ENCODE measurements at places on chromosomes 16 and 17.

- no peak for DNase-seq
These were observed 3.9 kb downstream of the PDK2 start for GRCh38 chr17:50099003-50099402.

GRCh38 chr17:67717624-67718324, at the start of gene NOL11:
NOL11 (plus strand) TSS chr17:67717936; CDS start chr17:67717948, 12 bp downstream.
- DNase-seq = peak; percentile 100

GRCh38 chr16:52546291-52547003, 496 bp downstream of the TOX3 start:
- DNase-seq = no peak

DNA sequence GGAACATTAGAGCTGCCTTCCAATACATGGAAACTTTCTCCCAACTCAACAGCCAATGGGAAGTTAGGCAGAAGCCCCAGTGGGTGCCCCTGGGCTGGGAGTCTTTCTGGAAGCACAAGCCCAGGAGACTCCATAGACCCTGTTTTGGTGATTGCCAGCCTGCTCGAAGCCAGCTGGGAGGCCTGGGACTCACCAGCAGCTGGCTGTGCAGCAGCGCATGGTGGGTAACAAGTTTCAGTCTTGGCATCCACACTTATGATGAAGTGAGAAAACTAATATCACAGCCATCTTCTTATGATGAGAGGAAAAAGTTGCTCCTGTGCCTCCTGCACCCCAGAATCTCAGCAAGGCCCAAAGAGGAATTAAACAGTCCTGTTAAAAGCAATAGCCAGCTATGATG, 522.5 kb upstream of the CDH5 start:
- no peak for DNase-seq

DNA sequence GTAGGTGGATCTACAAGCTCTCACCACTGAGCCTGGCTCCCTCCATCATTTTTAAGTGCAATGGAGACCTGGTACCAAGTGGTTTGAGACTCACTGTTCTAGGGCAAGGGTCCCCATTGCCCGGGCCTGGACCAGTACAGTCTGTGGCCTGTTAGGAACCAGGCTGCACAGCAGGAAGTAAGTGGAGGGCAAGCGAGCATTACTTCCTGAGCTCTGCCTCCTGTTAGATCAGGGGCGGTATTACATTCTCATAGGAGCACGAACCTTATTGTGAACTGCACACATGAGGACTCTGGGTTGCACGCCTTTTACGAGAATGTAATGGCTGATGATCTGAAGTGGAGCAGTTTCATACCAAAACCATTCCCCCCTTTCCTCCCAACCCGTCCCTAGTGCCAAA, 6.8 kb upstream of the ZNF594 start:
- DNase-seq = no peak

DNA sequence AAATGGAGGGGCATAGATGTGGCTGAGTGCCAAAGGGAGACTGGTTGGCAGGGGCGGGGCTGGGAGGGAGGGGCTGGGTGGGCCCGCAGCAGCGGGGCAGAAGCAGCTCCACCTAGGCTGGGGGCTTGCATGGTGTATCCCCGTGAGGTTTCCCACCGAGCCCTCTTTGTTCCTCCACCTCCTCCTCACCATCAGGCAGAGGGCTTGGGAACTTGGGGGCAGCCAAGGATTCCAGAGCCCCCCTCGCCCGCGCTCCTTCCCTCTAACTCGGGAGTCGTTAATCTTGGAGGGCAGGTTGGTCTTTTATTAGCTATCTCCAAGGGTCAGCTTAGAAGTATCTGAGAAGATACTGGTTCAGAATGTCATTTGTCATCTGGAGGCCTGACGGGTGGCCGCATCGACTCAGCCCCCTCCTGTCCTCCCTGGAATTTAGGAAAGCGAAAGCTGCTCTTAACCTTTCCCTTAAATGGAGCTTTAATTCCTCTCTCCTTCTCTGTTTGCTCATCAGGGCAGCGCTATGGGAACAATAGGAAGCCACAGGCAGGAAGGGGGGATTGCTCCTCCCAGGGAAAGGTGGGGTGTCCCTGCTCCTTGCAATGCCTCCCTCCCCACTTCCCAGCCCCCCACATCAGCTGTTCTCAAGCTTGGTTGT, 274.3 kb upstream of the XYLT1 start:
- no peak for DNase-seq

DNA sequence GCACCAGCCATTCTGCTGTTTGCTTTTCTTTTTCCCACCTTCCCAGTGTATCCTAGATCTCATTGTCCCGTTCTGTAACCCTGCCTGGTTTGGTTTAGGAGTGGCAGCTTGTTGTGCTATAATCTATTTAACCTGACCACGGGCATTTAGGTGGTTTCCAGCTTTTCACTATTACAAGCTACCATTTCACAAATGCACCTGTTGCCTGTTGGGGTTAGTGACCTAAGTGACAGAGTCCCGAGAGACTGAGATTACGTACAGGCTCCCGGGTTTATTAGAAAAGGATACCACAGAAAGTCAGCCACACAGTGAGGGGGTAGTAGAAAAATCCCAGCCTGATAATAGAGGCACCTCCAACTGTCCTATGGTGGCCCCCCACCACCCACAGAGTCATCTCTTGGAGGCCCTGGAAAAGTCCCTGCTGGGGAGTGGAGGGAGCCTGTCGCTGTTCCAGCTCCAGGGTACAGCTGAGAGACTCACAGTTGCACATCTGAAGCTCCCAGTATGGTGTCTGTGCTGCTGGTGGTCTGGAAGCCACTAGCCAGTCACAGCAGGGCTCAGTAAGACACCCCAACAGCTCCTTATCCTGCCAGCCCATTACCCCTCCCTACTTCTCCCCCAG, 21.2 kb downstream of the CLEC16A start:
- DNase-seq = no peak

DNA sequence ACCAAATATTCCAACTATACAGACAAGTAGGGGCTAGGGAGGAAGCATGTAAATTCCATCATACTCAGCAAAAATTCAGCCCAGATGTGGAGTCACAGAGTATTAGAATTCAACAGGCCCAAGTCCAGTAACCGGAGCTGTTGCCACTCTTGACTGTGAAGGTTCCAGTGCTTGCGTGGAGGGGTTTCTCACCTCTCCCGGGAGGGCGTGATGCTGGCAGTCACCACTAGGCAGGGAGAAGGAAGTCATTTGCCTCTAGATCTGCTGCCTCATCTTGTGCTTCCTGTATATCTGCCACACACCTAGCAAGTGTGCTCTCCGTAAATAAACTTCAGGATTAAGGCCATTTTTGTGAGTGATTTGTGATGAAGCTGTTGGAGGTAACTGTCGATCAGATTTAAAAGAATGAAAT, 1.0 kb upstream of the CKLF start:
- no peak for DNase-seq

DNA sequence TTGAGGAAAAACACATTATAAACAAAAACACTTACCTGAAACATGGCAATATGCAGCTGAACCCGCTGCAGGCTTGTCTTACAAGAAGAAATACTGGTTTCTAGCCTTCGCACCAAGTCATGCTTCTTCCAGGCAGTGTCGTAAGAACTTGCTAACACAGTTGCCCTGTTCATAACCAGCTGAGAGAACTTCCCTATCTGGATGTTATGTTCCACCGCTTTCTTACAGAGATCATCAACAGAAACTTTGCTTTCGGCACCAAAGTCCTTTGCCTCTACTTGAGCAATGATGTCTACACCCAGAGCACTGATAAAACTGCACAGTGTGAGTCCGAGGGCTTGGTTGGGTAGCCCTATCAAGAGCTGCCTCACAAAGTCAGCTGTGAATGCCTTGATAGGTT, 27.9 kb upstream of the ARL6IP1 start:
- DNase-seq = no peak

- DNase-seq = no peak
These were observed 3.0 kb downstream of the PECAM1 start for GRCh38 chr17:64387545-64388171.

GRCh38 chr17:77471984-77472461, 331.3 kb downstream of the SEC14L1 start:
- no peak for DNase-seq

DNA sequence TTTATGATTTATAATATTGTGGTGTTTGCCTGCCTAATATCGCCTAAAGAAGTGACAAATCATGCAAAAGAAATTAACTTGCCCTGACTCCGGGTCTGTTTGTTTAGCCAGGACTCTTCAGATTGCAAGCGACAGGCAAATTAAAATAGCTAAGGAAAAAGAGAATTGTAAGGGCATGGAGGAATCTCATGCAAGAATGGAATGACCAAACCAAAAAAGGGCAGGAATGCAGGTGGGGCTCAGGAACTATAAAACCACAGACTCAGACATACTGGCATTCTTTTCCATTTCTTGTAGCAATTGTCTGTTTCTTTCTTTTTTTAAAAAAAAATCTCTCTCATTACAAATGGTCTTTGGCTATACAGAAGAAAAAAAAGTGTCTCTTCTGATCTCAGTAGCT, 188.1 kb upstream of the XYLT1 start:
- DNase-seq = no peak

DNA sequence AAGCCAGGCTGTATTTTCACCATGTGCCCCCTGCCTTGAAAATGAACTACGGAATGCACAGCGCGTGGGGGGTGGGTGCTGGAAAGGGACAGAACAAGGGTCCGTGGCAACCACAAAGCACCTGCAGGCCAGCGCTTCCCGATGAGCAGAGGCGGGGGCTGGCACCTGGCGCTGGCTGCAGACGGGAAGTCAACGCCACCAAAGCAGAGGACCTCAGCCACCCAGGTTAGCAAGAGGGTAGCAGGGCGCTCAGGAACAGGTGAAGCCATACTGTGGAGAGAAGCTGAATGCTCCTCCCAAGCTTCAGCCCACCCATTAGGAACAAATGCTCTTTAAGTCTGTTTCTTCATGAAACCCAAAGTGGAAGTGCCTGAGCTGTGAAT, 64.7 kb downstream of the KLHDC4 start:
- no peak for DNase-seq

GRCh38 chr17:4433515-4434031, at the start of gene SPNS3:
SPNS3 (plus strand) TSS chr17:4433940; CDS start chr17:4433968, 28 bp downstream.
- no peak for DNase-seq

DNA sequence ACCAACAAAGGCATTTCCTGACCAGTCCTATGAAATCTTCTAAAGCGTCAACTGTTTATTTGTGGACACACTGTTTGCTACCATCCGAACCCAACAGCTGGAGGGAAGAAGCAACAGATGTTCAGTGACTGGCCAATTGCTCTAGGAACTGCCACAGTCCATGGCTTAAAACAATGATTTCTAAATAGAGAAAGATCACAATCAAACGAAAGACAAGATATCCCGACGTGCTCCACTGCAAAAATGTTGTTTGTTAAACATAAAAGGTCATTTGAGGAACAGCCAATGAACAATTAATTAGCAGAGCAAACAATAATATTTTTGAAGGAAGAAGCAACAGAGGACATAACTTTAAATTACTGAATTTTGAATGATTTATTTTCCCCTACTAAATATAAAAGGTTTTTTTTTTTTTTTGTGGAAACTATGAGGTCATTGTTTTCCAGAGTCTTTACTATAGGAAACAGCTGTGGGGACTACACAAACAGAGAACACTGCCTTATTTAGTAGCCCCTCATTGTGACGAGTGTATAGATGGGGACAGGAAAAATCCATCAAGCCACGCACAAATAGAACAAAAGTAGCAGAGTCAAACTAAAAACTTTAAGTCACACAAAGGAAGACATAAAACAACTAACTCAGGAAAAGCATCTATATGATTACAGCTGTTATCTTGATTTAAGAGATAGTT, 17.2 kb downstream of the USP31 start:
- no peak for DNase-seq
